ENCODE measurements at places on chromosomes 1 and 21.
A peak's percentile ranks its signal among the peaks of the same experiment; 100 is the strongest.

- no peak for DNase-seq
These were observed 28.1 kb downstream of the ARHGEF10L start for GRCh38 chr1:17567582-17567981.

GRCh38 chr1:184193451-184193850 lies 141.9 kb downstream of the TSEN15 start:
- DNase-seq, result no peak

DNA sequence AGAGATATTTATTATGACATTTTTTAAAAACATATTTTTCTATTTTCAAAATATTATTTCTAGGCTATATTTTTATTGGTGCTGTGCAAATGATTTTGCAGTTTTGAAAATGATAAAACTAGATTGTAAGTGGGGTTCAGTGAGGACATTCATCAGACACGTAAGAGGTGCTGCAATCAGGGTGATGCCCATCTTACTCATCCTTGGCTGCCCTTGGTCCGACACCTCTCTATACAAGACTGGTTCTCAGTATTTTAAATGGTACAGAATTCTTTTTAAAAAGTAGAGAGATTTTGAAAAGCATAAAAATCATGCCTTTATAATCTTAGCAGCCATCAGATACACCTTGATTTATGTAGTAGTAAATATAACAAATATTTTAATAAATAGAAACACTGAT lies 24.0 kb downstream of the HENMT1 start:
- DNase-seq, result no peak

DNA sequence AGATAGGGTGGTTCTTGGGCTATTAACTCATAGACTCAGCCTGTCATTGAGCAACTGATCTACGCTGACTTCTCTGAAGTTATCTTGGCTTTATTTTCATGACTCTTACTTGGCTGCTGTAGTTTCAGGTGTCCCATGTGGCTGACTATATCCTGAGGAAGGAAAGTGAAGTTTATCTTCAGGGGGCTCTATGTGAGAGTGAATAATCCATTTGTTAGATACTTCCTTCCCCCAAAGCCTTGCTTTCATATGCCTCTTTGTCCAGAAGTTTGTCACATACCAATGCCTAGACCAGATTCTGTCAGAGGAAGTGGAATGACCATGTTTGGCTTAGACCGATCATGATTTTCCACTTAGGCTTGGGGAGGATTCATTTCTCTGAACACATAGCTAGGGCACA lies 27.9 kb upstream of the C1orf87 start:
- no peak for DNase-seq

DNA sequence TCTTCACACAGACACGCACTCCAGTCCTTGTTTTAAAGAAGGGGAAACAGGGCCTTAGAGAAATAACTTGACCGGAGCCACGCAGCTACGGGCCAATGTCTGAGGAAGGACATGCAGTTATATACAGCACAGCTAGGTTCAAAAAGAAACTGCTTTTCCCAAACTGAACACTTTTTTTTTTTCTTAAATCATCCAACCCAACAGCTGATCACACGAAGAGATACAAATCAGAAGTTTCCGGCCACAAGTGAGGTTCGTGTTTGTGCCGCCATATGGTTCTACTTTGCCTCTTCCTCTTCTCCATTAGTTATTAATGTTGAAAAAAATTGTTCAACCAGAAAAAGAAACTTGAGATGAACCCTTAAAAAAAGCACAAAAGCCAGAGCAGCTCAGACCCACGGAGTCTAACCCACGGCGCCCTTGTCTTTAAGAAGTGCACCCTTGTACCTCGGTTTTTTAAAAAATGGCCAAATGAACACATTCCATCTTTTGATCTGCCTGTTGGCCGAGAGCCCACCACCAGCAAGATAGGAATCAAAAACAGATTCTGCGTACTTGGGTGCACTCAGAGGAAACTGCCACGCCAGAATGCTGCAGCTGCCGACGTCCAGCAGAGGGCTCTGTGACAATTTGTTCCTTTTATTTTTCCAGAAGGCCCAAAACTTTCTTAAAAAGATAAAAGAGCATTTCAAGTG lies 78.9 kb downstream of the SLC66A1 start:
- DNase-seq, result peak; percentile 39

DNA sequence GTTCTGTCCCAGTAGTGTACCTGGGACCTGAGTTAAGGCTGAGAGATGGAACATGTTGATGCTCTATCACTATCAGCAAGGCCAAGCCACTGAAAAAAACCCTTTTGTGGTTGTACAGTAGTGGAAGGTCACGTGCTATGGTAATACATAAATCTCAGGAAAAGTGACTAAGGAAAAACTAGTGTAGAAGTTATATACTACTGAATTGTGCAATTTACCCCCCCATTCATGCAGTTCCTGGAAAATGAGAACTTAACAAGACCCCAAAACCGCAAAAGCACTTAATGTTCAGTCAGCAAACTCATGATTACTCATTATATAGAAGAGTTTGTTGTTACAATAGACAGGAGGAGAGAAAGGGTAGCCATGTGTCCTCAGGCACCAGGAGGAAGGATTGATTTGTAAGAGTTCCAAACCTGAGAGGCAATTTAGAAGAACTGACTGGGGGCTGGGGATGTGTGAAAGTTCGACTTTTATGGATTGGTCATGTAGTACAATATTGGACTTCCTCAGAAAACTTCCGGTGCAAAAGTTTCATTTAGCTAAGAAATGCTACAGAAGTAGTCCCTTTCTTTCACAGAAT lies 91.6 kb downstream of the RGL1 start:
- no peak for DNase-seq

GRCh38 chr21:34857874-34858273 lies 189.1 kb downstream of the CLIC6 start:
- DNase-seq, result no peak

GRCh38 chr1:166039436-166040201 lies 127.2 kb downstream of the FAM78B start:
- no peak for DNase-seq

DNA sequence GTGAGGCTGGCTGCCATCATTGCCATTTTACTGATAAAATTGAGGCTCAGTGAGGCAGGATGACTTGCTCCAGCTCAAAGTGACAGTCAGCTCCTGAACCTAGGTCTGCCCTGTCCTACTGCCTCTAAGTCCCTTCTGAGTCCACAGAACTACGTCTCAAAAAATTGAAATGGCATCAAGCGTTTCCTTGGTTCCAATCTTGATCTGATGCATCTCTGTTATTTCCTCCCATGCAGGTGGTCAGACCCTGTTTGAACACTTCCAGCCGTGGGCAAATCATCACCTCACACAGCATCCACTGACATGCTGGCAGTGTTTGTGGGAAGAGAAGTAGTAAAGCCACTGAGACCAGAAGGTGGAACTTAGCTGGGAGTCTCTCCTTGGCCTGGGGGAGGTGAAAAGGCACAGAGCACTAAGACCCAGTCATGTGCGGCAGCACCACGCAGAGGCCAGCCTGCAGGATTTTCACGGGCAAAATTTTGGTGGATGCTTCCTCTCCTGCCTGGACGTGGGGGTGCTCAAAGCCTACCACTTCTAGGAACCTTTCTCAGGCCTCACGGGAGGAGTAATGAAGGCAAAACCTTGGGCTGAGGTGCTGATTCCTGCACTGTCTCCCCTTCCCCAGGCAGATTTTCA lies 7.8 kb upstream of the CPLANE2 start:
- DNase-seq, result peak; percentile 32

GRCh38 chr1:148315071-148315811 lies 163.2 kb upstream of the NBPF11 start:
- DNase-seq, result no peak

GRCh38 chr1:164759144-164759920 lies 200.3 kb downstream of the PBX1 start:
- no peak for DNase-seq

DNA sequence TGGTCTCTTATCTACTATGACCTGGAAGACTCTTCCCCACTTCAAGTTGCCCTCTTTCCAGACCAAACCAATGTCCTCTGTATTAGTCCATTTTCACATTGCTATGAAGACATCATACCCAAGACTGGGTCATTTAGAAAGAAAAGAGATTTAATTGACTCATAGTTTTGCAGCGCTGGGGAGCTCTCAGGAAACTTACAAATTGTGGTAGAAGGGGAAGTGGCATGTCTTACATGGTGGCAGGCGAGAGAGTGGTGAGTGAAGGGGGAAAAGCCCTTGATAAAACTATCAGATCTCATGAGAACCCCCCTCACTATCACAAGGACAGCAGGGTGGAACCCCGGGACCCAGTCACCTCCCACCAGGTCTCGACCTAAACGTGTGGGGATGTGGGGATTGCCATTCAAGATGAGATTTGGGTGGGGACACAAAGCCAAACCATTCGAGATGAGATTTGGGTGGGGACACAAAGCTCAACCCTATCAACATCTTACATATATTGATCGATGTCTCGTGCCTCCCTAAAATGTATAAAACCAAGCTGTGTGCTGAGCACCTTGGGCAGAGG lies 14.2 kb upstream of the AGPAT3 start:
- no peak for DNase-seq

GRCh38 chr1:12618965-12619791 lies 1.2 kb upstream of the DHRS3 start:
- peak; percentile 60 for DNase-seq

GRCh38 chr1:167627865-167628641 lies 2.0 kb upstream of the RCSD1 start:
- DNase-seq, result no peak

DNA sequence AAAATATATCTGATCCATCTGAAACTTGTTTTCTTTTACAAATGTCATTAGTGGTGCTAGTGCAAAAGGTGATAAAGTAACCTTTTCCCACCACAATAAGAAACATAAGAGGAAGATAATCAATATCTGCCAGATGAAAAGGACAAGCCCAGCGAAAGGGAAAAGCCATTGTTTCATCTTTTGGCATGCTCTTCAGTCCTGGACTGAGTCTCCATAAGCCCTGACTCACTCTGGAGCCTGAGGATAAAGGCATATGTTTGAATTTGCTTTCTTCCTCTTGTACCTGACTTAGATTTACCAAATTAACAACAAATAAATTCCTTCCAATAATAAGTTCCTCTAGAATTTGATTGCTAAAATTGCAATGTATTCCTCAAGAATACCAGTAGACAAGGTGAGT lies 13.6 kb downstream of the DNAJC11 start:
- no peak for DNase-seq

Measured in liver (tissue), 10 donors.